Stimulated activated CD4-positive, alpha-beta T cell treated with anti-CD3 and anti-CD28 coated beads, TNF-alpha, amount 100 ng/mL, for 1 hour (primary cell): ENCODE measurements at places on chromosomes 7 and 10.

DNA sequence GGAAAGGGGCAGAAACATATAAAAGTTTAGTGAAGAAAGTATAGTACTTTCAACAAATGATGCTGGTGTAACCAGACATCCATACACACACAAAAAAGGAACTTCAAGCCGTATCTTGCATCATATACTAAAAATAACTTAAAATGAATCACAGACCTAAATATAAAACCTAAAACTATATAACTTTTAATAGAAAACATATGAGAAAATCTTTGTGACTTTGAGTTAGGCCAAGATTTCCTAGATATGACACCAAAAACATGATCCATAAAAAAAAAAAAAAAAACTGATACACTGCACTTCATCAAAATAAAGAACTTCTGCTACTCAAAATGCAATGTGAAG is 40.9 kb downstream of the NUDCD3 start:
- no peak for DNase-seq

GRCh38 chr10:76040107-76040829 is 608.8 kb downstream of the LRMDA start:
- DNase-seq, result no peak

DNA sequence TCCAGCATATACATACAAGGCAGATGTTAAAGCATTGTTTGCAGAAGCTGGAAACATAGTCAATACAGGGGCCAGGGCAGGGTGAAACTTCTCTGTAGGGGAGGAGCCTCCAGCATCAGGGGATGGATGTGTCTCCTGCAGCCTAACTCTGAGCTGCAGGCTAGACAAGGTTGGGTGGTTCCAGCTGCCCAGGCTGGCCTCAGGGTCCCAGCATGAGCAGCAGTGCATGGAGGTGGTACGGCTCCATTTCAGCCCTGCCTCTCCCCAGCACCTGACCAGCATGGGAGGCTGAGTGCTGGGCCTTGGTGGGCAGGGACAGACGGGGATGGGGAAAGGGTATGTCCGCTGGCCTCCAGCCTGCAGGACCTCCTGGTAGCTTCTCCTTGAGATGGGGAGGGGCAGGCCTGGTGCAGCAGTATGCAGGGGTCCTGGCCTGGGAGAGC is 7.4 kb upstream of the TBRG4 start:
- no peak for DNase-seq

GRCh38 chr10:108632144-108632543 is 1291.2 kb downstream of the XPNPEP1 start:
- no peak for DNase-seq

GRCh38 chr7:45162311-45162845 is 4.8 kb downstream of the RAMP3 start:
- DNase-seq, result no peak

DNA sequence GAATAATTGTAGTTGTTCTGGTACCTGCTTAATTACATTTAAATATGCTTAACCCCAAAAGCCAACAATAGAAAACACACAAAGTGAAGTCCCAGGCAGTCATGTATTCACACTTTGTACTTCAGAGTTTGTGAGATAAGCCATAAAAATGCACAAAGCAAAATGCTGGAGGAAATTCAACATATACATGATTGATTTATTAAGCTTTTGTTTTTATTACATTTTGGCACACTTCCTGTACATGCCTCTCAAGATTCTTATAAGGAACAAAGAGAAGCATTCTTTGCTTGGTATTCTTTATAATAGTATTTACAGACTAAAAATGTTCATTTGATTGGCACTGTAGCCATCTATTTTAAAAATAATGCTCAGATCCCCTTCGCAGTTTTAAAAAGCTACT is 107.7 kb upstream of the ANK3 start:
- no peak for DNase-seq
